ENCODE measurements at places on chromosomes 7 and 10. TPM values are rescaled to one million over a fixed set of nuclear protein-coding genes. Genes with fewer than 3 reads are reported as not detected.

Gene FGL2
- total RNA-seq: 6.8 TPM

Gene BTBD16
- not detected for total RNA-seq

Gene UCMA
- not detected for total RNA-seq

Gene CYP26C1
- not detected for total RNA-seq

Gene COL26A1
- total RNA-seq: not detected

Gene COL17A1
- total RNA-seq: not detected

Gene AHR
- total RNA-seq: 41.6 TPM

Gene NET1
- total RNA-seq: 19.7 TPM

Gene PAOX
- total RNA-seq: 1.5 TPM

Gene NUTM2D
- total RNA-seq: 3.1 TPM

Gene AGR2
- not detected for total RNA-seq

Gene GTPBP4
- total RNA-seq: 33.3 TPM

Gene SMO
- total RNA-seq: 5.3 TPM

Gene AKR1C8
- 0.51 TPM for total RNA-seq

Gene RAMP3
- total RNA-seq: 40.8 TPM

Gene NXPH1
- not detected for total RNA-seq

Gene GSTO2
- 0.57 TPM for total RNA-seq

Gene STK31
- total RNA-seq: not detected

Gene MSMB
- not detected for total RNA-seq

Gene METTL27
- total RNA-seq: not detected

Gene ZMIZ2
- 46.5 TPM for total RNA-seq

Gene CPA1
- 2.8 TPM for total RNA-seq

Gene DOCK1
- total RNA-seq: 19.8 TPM

Gene VWDE
- 0.07 TPM for total RNA-seq

Gene ANXA8L1
- total RNA-seq: not detected

Gene NPY
- not detected for total RNA-seq

Gene MMRN2
- 23.4 TPM for total RNA-seq

Gene PDE1C
- total RNA-seq: 124 TPM

Gene SLC18A2
- 0.12 TPM for total RNA-seq

Gene IFIT1B
- total RNA-seq: not detected

Gene LIPK
- total RNA-seq: not detected

Gene MCM10
- 0.17 TPM for total RNA-seq

Gene PRTFDC1
- total RNA-seq: 4.1 TPM

Gene KAZALD1
- total RNA-seq: 13.1 TPM

Gene ACSL5
- 4.9 TPM for total RNA-seq

Gene UCN3
- not detected for total RNA-seq

Gene PLEKHS1
- total RNA-seq: not detected

Gene CCDC146
- total RNA-seq: 6.0 TPM
